Tibial nerve (tissue), 4 donors: ENCODE measurements at places on chromosomes 3 and 15. TPM values are rescaled to one million over a fixed set of nuclear protein-coding genes. Genes with fewer than 3 reads are reported as not detected.

- DNase-seq, result no peak
- no peaks in the 10 kb centered on the region for H3K27me3 ChIP-seq
- H3K4me1 ChIP-seq, result no peaks in the 10 kb centered on the region
- no peak overlapping the region for H3K4me3 ChIP-seq
- H3K27ac ChIP-seq, result no peak overlapping the region
Measured at GRCh38 chr3:100779480-100779879, 70.2 kb downstream of the TFG start.

DNA sequence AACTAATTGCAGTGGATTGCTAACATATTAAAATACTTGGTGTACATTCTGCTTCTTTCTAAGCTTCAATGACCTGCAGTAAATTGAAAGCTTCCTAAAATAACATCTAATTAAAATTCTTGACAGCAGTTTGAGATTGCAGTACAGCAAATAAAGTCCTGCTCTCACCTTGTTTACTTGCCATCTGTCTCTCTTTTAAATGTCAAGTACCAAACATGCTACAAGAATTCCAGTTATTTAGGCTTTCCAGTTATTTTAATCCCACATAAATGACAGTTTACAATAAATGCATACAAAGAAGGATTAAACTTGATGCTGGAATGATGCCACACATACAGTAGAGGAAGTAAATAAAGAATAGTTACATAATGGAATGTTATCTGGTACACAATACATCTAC is 33.2 kb downstream of the CBLB start:
- H3K27me3 ChIP-seq, result no peaks in the 10 kb centered on the region
- peak overlapping the region; percentile 32 for H3K27ac ChIP-seq
- H3K36me3 ChIP-seq, result no peaks in the 10 kb centered on the region
- no peak for DNase-seq
- peaks cover 35% of the 10 kb centered on the region for H3K4me1 ChIP-seq

DNA sequence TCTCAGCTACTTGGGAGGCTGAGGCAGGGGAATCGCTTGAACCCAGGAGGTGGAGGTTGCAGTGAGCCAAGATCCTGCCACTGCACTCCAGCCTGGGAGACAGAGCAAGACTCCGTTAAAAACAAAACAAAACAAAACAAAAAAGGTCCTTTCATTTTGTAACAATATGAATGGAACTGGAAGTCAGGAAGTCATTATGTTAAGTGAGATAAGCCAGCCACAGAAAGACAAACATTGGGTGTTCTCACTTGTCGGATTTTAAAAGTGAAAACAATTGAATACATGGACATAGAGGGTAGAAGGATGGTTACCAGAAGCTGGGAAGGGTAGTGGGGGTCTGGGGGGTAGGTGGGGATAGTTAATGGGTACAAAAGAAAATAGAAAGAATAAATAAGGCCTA is 12.5 kb upstream of the B3GALNT1 start:
- H3K4me3 ChIP-seq, result no peak overlapping the region
- no peak overlapping the region for H3K27ac ChIP-seq
- H3K36me3 ChIP-seq, result no peaks in the 10 kb centered on the region
- H3K27me3 ChIP-seq, result no peaks in the 10 kb centered on the region
- H3K4me1 ChIP-seq, result no peaks in the 10 kb centered on the region

Gene COL8A1
- total RNA-seq, result 170 TPM

- peaks cover 20% of the 10 kb centered on the region for H3K4me1 ChIP-seq
- no peaks in the 10 kb centered on the region for H3K27me3 ChIP-seq
- no peak for DNase-seq
- H3K36me3 ChIP-seq, result no peaks in the 10 kb centered on the region
- no peak overlapping the region for H3K4me3 ChIP-seq
- H3K27ac ChIP-seq, result no peak overlapping the region
Measured at GRCh38 chr3:4462369-4463040, 4.6 kb downstream of the SUMF1 start.

DNA sequence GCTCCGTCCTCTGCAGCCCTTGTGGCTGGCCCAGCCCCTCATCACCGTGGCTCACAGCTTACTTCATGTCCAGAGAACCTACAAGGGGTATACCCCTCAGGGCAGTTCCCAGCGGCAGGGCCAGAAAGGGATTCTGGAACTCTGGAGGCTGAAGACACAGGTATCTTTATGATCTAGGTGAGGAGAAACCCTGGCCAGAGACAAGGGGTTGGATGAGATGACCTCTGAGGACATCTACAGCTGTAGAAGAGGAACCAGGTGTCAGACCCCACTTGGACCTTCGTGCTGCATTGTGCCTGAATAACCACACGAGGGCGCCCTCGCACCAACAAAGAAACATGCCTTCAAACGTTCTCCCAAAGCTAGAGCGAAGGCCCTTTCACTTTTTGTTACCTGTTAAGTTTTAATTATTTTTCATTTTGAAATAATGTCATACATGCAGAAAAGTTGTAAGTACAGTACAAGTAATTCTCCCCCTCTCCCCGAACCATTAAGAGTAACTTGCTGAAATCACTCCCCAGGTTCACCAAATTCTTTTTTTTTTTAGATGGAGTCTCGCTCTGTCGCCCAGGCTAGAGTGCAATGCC is 118.7 kb upstream of the SMAD3 start:
- peak; percentile 79 for DNase-seq
- no peaks in the 10 kb centered on the region for H3K27me3 ChIP-seq
- no peak overlapping the region for H3K27ac ChIP-seq
- H3K36me3 ChIP-seq, result no peaks in the 10 kb centered on the region
- no peak overlapping the region for H3K4me3 ChIP-seq

DNA sequence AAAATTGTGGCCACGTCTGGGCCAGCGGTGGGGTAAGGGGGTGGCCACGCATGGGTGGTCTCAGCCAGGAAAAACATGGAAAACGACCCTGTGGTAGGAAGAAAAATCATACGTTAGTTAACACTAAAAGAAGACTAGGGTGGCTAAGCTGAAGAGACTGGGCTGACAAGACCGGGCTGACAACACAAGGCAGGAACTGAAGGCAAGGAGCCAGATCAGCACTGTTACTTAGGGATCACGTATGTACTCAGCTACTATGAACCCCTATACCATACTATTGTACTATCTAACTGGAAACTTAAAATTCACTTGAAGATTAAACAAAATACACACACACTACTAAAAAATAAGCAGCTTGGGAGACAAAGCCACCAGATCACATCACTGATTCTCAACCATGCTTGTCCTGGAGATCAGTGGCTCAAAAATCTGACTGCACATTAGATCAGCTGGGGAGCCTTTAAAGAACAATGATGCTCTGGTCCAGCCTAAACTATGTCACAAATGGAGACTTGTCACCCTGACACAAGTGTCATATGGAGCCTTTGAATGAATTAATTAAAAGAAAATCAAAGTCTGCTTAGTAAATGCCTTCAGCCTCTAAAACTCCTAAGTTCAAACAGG is 442.2 kb downstream of the SHQ1 start:
- no peaks in the 10 kb centered on the region for H3K4me1 ChIP-seq
- no peak overlapping the region for H3K27ac ChIP-seq
- H3K27me3 ChIP-seq, result no peaks in the 10 kb centered on the region

DNA sequence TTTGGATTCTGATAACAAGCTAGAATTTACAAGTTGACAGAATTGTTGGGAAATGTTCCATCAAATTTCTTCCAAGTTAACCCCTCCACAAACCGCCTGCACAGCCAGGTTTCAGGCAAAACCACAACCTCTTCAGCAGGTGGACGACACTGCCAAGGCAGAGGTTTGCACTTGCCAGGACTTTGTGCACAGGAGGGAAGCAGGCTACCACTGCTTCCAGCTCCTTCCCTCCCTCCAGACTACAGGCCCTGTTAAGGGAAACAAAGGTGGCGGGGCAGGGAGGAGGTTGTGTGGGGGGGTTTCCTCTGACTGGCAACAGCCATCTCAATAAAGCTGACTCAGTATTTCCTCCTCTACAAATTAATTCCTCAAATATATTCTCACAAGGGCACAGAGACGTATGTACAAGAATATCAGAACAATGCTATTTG is 42.2 kb downstream of the TBC1D2B start:
- DNase-seq, result no peak
- peaks cover 12% of the 10 kb centered on the region for H3K36me3 ChIP-seq
- no peak overlapping the region for H3K4me3 ChIP-seq
- no peaks in the 10 kb centered on the region for H3K27me3 ChIP-seq

DNA sequence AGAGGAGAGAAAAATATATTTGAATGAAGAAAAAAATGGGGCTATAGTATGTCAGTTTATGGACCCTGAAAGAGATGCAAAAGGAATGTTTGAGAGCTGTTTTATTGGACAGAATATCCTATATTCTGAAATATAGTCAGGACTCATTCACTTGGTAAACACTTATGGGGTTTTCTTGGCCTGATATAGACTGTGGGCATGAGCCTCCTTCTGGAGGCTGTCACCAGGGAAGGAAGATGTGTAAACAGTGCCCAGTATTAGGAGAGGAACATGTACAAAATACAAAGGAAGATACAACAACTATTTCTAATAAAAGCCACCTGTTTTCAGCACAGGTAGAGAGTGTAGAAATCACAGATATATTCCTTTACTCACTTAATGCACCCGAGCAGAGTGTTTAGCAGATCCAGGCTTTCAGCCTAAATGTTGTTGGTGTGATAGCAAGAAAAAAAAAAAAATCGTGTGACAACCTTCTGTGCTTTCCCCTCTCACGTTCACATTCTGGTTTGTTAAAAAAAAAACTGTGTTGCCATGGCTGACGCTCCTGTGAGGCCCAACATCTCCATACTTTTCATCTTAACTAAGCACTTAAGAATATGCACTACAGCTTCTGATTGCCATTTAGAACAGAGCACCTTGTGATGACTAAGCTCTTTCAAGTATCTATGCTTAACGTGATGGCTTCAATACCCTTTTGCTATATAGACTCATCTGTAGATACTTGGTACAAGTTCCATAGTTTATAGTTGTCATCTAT is 134.1 kb downstream of the MBNL1 start:
- peaks cover 64% of the 10 kb centered on the region for H3K4me1 ChIP-seq
- H3K27me3 ChIP-seq, result no peaks in the 10 kb centered on the region

Gene COL7A1
- 3.1 TPM for total RNA-seq

Gene CHRFAM7A
- total RNA-seq, result 3.0 TPM

DNA sequence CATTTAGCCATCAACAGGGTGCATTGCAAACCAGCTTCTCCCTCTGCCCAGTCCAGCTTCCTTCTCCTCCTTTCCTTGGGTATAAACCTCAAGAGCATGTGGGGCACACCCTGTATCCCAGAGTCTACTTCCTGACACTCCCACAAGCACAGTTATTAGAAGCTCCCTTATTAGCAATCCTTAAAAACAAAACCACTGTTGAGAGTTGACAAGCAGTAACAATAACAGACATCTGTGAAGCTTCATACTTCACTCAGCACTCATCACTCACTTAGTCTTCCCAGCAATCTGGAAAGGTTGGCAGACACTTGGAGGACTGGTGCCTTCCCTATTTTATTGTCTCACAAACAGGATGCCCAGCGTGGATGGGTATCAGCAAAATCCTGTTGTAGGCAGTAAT is 155.5 kb upstream of the PROK2 start:
- H3K4me1 ChIP-seq, result no peaks in the 10 kb centered on the region
- no peaks in the 10 kb centered on the region for H3K36me3 ChIP-seq
- no peak overlapping the region for H3K4me3 ChIP-seq
- H3K27me3 ChIP-seq, result no peaks in the 10 kb centered on the region
- no peak overlapping the region for H3K27ac ChIP-seq

DNA sequence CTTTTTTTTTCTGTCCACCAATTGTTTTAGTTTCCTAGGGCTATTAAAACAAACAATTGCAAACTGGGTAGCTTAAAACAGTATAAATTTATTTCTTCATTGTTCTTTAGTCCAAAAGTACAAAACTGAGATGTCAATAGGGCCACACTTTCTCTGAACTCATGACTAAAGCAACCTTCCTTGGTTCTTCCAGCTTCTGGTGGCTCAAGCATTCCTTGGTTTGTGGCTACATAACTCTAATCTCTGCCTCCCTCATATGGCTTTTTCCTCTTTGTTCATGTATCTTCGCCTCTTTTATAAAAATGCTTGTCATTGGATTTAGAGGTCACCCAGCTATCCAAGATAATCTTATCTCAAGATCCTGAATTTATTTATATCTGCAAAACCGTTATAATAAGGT is 914.5 kb upstream of the EPHA6 start:
- DNase-seq, result no peak
- no peaks in the 10 kb centered on the region for H3K36me3 ChIP-seq
- H3K4me3 ChIP-seq, result no peak overlapping the region
- H3K4me1 ChIP-seq, result no peaks in the 10 kb centered on the region
- no peak overlapping the region for H3K27ac ChIP-seq

Gene TRAT1
- total RNA-seq, result 0.39 TPM

DNA sequence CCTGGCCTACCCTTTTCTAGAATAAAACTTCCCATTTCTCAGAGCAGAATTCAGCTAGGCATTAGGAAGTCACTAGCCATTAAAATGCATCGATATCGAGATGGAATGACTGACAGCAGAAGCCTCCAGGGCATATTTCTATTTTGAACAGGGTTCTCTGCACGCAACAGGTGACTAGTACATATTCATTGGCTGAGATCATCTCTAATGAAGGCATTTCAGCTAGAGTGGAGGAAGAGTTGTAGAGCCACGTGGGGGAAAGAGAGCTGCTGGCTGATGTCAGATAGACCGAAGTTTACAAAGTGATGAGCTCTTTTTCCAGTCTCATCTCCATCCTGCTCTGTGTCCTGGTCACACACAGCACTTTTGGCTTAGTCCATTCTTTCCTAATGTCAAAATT is 7.5 kb downstream of the TMEM40 start:
- no peak for DNase-seq
- no peaks in the 10 kb centered on the region for H3K4me1 ChIP-seq
- H3K27ac ChIP-seq, result no peak overlapping the region
- no peak overlapping the region for H3K4me3 ChIP-seq
- H3K36me3 ChIP-seq, result no peaks in the 10 kb centered on the region
